ENCODE measurements at places on chromosomes 3 and 15. TPM values are rescaled to one million over a fixed set of nuclear protein-coding genes. Genes with fewer than 3 reads are reported as not detected.
A peak's percentile ranks its signal among the peaks of the same experiment; 100 is the strongest.

GRCh38 chr3:183564046-183564445 lies 8.5 kb upstream of the KLHL6 start:
- DNase-seq = no peak

GRCh38 chr3:134237454-134238145 lies 13.1 kb downstream of the RYK start:
- no peak for DNase-seq

- peak; percentile 79 for DNase-seq
Measured at GRCh38 chr3:171813897-171814460, 3.7 kb upstream of the PLD1 start.

GRCh38 chr15:47587940-47588802 lies 129.1 kb upstream of the SEMA6D start:
- no peak for DNase-seq

DNA sequence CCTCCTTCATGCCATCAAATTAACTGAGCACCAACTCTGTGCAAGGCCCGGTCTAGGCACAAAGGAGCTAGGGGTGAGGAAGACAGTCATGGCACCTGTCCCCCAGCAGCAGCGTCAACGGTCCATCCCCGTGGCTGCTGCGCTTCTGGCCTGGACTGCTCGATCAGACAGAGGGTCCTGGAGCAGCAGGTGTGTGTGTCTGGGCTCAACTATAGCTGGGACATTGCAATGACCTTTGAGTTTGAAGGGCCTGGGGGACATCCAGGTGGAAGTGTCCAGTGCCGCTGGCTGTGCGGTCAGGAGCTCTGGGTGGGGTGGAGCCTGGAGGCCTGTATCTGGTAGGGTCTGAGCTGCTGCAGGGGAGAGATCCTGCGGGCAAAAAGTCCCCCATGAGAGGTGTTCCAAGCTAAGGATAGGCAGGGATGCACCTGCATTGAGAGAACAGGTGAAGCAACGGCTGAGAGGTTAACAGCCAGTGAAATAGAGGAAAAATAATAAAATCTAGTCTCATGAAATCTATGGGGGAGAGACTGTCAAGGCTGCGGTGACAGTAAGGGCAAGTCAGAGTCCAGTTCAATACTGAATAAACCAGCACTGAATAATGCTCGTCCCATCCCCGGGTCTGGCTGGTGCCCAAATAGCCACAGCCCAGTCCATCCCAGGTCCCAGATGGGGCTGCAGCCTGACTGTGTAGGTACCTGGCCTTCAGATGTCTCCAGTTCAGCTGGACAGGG lies 25.4 kb upstream of the SLC41A3 start:
- DNase-seq = no peak

The SAMMSON gene
- total RNA-seq = 26.3 TPM

The ATP10A gene
- total RNA-seq = 7.1 TPM
